ENCODE measurements at places on chromosomes 16 and 17. TPM values are rescaled to one million over a fixed set of nuclear protein-coding genes. Genes with fewer than 3 reads are reported as not detected.

Gene DNAI2
- total RNA-seq = not detected

Gene CBX1
- 69.8 TPM for total RNA-seq

Gene CLDN9
- total RNA-seq = not detected

Gene FZD2
- 9.8 TPM for total RNA-seq

Gene ZFP90
- 18.8 TPM for total RNA-seq

Gene MRPL10
- total RNA-seq = 45.2 TPM

Gene TBC1D3K
- total RNA-seq = not detected

Gene CLDN6
- not detected for total RNA-seq

Gene ZNF785
- total RNA-seq = 23.6 TPM

Gene TBC1D3E
- total RNA-seq = not detected

Gene C17orf58
- total RNA-seq = 12.8 TPM

Gene VMO1
- not detected for total RNA-seq

Gene ULK2
- total RNA-seq = 17.0 TPM

Gene CCL8
- total RNA-seq = not detected

Gene HEXIM2
- 6.6 TPM for total RNA-seq

Gene SPHK1
- total RNA-seq = 34.3 TPM

Gene CMTM2
- not detected for total RNA-seq

Gene HS3ST2
- not detected for total RNA-seq

Gene SOCS7
- 10.3 TPM for total RNA-seq

Gene ZBTB4
- 24.2 TPM for total RNA-seq

Gene KRTAP2-2
- not detected for total RNA-seq

Gene KRTAP4-4
- total RNA-seq = not detected

Gene TVP23B
- total RNA-seq = 38.9 TPM

Gene TELO2
- 12.7 TPM for total RNA-seq

Gene TPPP3
- total RNA-seq = 3.2 TPM

Gene LRRC37A
- 1.7 TPM for total RNA-seq

Gene SLC16A13
- total RNA-seq = 0.86 TPM

Gene TRIM72
- not detected for total RNA-seq

Gene XYLT1
- total RNA-seq = 5.5 TPM

Gene KRT222
- total RNA-seq = not detected

Gene PAQR4
- 7.1 TPM for total RNA-seq

Gene TMEM114
- not detected for total RNA-seq

Gene MYH8
- not detected for total RNA-seq

Gene EPN3
- total RNA-seq = under 0.01 TPM

Gene SPATA32
- not detected for total RNA-seq

Gene NHERF2
- 94.0 TPM for total RNA-seq

Gene TBX21
- total RNA-seq = not detected

Gene ZG16
- total RNA-seq = not detected

Gene ACBD4
- total RNA-seq = 9.9 TPM

All from myometrial cell (primary cell).